Aorta (tissue), 5 donors: ENCODE measurements at places on chromosomes 2 and 18. TPM values are rescaled to one million over a fixed set of nuclear protein-coding genes. Genes with fewer than 3 reads are reported as not detected.

C2orf92 gene
- total RNA-seq: 10.3 TPM

OSR1 gene
- 79.1 TPM for total RNA-seq

CEBPZOS gene
- total RNA-seq: 24.9 TPM

DSG1 gene
- not detected for total RNA-seq

- H3K27ac ChIP-seq: no peak overlapping the region
- no peaks in the 10 kb centered on the region for H3K36me3 ChIP-seq
- no peak for DNase-seq
- no peaks in the 10 kb centered on the region for H3K27me3 ChIP-seq
Observed at GRCh38 chr2:65790676-65790935, 358.2 kb upstream of the SPRED2 start.

- H3K36me3 ChIP-seq: no peaks in the 10 kb centered on the region
- peaks cover 8% of the 10 kb centered on the region for H3K4me1 ChIP-seq
- no peak for DNase-seq
- no peak overlapping the region for H3K4me3 ChIP-seq
- no peak overlapping the region for H3K27ac ChIP-seq
Observed at GRCh38 chr2:160367887-160368286, 125.7 kb downstream of the RBMS1 start.

DNA sequence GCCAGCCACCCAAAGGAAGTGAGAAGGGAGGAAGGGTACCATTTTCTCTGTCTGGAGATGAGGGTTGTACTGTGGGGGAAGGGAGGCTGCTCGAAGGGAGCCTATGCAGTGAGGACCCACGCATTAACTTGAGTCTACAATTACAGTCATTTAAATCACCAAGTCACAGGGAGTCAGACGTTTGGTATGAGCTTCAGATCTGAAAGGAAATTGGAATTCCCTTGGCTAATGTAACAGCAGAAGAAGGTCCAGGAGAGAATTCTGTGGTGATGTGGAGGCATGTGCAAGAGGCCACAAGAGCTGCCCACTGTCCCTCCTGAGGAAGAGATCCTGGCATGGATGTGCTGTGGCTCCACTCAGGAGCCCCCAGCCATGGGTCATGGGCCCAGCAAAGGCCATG, 22.5 kb downstream of the DAPL1 start:
- no peak for DNase-seq
- H3K27ac ChIP-seq: no peak overlapping the region
- H3K4me1 ChIP-seq: no peaks in the 10 kb centered on the region
- H3K27me3 ChIP-seq: no peaks in the 10 kb centered on the region

GRCh38 chr2:183740241-183740640, 616.0 kb downstream of the NUP35 start:
- DNase-seq: no peak
- H3K4me1 ChIP-seq: no peaks in the 10 kb centered on the region
- no peaks in the 10 kb centered on the region for H3K27me3 ChIP-seq
- no peak overlapping the region for H3K4me3 ChIP-seq
- no peaks in the 10 kb centered on the region for H3K36me3 ChIP-seq

DNA sequence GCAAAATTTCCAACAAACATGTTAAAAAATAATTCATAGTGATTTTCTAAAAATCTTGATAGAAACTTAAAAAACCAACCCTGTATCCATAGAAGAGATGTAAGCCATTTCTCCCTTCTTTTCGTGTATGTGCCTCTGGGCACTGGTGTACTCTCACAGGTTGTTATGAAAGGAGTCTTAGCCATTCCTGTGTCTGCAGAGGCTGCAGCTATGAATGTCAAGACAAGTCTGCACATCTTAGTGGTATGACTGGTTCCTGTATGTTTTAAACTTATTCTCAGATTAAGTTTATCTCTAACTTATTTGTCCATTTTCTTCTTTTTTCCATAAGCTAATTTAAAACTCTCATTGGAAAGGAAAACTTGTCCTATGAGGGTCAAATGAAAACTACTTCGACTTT, 84.0 kb downstream of the DPP4 start:
- DNase-seq: no peak
- no peaks in the 10 kb centered on the region for H3K4me1 ChIP-seq
- H3K36me3 ChIP-seq: no peaks in the 10 kb centered on the region
- no peaks in the 10 kb centered on the region for H3K27me3 ChIP-seq
- H3K4me3 ChIP-seq: no peak overlapping the region
- H3K27ac ChIP-seq: no peak overlapping the region

DNA sequence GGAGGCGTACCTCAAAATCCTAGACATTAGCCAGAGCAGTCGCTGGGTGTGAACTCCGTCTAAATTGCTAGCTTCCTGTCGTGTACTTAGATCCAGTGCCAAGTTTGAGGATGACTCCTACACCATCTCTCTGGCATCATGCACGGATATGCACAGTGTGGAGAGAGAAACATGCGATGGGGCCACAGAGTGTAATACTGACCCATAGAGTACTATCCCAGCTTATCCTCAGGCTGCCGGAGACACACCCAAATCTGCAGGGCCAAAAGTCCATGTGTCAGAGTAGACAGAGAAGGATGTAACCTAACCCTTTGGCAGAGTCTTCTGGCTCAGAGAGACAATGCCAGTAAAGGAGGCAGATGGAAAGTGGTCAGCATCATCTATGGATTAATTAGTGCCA, 84.2 kb downstream of the ARL4C start:
- H3K4me3 ChIP-seq: no peak overlapping the region
- DNase-seq: no peak
- no peaks in the 10 kb centered on the region for H3K4me1 ChIP-seq
- no peaks in the 10 kb centered on the region for H3K36me3 ChIP-seq
- H3K27me3 ChIP-seq: no peaks in the 10 kb centered on the region

- DNase-seq: peak; percentile 76
- no peak overlapping the region for H3K27ac ChIP-seq
- no peaks in the 10 kb centered on the region for H3K4me1 ChIP-seq
Observed at GRCh38 chr18:23918395-23919032, 96.0 kb upstream of the TTC39C start.

DNA sequence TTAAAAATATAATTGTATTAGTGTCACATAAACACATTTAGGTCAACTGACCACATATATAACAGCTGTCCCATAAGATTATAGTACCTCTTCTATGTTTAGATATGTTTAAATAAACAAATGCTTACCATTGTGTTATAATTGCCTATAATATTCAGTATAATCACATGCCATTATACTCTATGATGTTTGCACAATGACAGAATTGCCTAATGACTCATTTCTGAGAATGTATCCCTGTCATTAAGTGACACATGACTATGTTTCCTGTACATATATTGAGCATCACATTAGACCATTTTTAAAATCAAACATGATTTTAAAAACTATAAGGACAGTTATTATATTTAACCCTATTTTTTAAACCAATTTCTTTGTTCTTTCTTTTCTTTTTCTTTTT, 89.8 kb downstream of the HS6ST1 start:
- H3K4me1 ChIP-seq: no peaks in the 10 kb centered on the region
- no peak overlapping the region for H3K27ac ChIP-seq
- no peak overlapping the region for H3K4me3 ChIP-seq
- no peaks in the 10 kb centered on the region for H3K36me3 ChIP-seq
- DNase-seq: no peak

GRCh38 chr2:100799686-100800085, 20.3 kb upstream of the NPAS2 start:
- H3K36me3 ChIP-seq: no peaks in the 10 kb centered on the region
- no peak overlapping the region for H3K4me3 ChIP-seq
- DNase-seq: no peak
- H3K27me3 ChIP-seq: no peaks in the 10 kb centered on the region
- H3K4me1 ChIP-seq: no peaks in the 10 kb centered on the region

DNA sequence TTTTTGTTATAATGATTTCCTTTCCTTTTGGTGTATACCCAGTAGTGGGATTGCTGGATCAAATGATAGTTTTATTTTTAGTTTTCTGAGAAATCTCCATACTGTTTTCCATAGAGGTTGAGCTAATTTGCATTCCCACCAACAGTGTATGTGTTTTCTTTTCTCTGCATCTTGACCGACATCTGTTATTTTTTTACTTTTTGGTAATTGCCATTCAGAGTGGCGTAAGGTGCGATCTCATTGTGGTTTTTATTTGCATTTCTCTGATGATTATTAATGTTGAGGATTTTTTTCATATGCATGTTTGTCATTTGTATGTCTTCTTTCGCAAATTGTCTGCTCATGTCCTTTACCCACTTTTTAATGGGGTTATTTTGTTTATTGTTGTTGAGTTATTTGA, 58.1 kb downstream of the ARHGAP25 start:
- H3K27me3 ChIP-seq: no peaks in the 10 kb centered on the region
- no peak overlapping the region for H3K4me3 ChIP-seq
- no peaks in the 10 kb centered on the region for H3K36me3 ChIP-seq
- H3K4me1 ChIP-seq: no peaks in the 10 kb centered on the region

DNA sequence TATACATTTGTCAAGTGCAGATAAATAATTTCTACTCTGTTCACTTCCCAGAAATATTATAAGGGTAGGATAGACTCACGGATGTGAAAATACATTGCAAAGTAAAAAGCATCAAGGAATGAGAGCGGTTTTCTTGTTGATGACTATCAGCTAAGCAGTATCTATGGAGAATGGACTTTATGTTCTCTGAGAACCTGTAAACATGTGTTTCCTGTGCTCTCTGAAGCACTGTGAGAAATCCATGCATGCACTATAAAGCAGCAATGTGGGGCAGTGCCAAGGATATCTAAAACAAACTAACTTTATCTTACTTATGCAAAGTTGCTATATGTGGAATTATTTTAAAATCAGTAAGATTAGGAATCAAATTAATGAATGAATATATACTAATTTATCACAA, 4.4 kb upstream of the SIGLEC15 start:
- DNase-seq: no peak
- no peak overlapping the region for H3K27ac ChIP-seq
- H3K27me3 ChIP-seq: no peaks in the 10 kb centered on the region
- no peaks in the 10 kb centered on the region for H3K4me1 ChIP-seq
- no peaks in the 10 kb centered on the region for H3K36me3 ChIP-seq

DNA sequence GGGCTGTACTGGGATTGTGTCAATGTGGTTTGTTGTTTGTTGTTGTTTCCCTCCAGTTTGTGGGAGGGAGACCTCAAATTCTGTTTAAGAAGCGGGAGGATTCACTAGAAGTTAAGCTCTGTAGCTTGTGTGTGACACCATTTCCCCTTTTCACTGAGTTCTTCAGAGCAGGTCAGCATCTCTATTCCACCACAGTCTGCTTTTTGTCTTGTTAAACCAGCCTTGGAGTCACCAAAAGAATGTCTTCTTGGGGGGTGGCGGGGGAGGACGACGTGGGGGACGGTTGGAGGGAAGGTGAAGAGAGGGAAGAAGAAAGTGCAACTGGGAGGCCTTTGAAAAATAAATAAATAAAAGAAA, 2.3 kb upstream of the BCL11A start:
- H3K27ac ChIP-seq: no peak overlapping the region
- DNase-seq: no peak
- no peaks in the 10 kb centered on the region for H3K36me3 ChIP-seq
- no peaks in the 10 kb centered on the region for H3K4me1 ChIP-seq
- H3K27me3 ChIP-seq: no peaks in the 10 kb centered on the region
- H3K4me3 ChIP-seq: no peak overlapping the region

DNA sequence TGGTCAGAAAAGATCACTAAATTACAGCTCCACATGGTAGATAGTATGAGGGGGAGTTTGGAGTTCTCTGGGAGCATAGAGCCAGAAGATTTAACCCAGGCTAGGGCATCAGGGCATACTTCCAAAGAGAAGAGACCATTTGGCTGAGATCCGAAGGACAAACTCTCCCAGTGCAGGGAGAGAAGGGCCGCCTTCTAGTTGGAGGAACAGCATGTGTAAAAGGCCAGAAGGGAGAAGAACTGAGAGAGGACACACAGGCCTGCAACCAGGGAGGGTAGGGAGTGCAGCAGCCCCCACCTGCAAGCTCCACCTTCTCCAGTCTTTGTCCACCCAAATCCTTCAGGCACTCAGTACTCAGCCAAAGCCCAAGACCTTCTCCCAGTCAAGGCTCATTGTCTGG, 182.0 kb downstream of the GFPT1 start:
- DNase-seq: no peak
- H3K27ac ChIP-seq: no peak overlapping the region
- H3K4me3 ChIP-seq: no peak overlapping the region
- H3K4me1 ChIP-seq: no peaks in the 10 kb centered on the region

GRCh38 chr18:74183130-74183529, 34.8 kb downstream of the TIMM21 start:
- no peaks in the 10 kb centered on the region for H3K36me3 ChIP-seq
- no peak for DNase-seq
- no peaks in the 10 kb centered on the region for H3K4me1 ChIP-seq
- H3K27ac ChIP-seq: no peak overlapping the region

- H3K27ac ChIP-seq: no peak overlapping the region
- no peaks in the 10 kb centered on the region for H3K36me3 ChIP-seq
- H3K27me3 ChIP-seq: no peaks in the 10 kb centered on the region
- H3K4me1 ChIP-seq: no peaks in the 10 kb centered on the region
- H3K4me3 ChIP-seq: no peak overlapping the region
Observed at GRCh38 chr18:22915337-22915736, 17.8 kb upstream of the RBBP8 start.

- no peaks in the 10 kb centered on the region for H3K27me3 ChIP-seq
- no peak for DNase-seq
- no peak overlapping the region for H3K4me3 ChIP-seq
- H3K4me1 ChIP-seq: no peaks in the 10 kb centered on the region
- no peak overlapping the region for H3K27ac ChIP-seq
- no peaks in the 10 kb centered on the region for H3K36me3 ChIP-seq
Observed at GRCh38 chr18:73948084-73948483, 199.6 kb downstream of the FBXO15 start.

- no peaks in the 10 kb centered on the region for H3K36me3 ChIP-seq
- no peaks in the 10 kb centered on the region for H3K27me3 ChIP-seq
- no peak overlapping the region for H3K4me3 ChIP-seq
- H3K27ac ChIP-seq: no peak overlapping the region
- no peaks in the 10 kb centered on the region for H3K4me1 ChIP-seq
- DNase-seq: no peak
Observed at GRCh38 chr2:114368705-114369104, 73.7 kb upstream of the DPP10 start.

GRCh38 chr2:37573451-37574388, 97.7 kb downstream of the CDC42EP3 start:
- H3K27ac ChIP-seq: no peak overlapping the region
- H3K36me3 ChIP-seq: no peaks in the 10 kb centered on the region
- H3K4me3 ChIP-seq: no peak overlapping the region
- peaks cover 2% of the 10 kb centered on the region for H3K4me1 ChIP-seq
- DNase-seq: no peak

DNA sequence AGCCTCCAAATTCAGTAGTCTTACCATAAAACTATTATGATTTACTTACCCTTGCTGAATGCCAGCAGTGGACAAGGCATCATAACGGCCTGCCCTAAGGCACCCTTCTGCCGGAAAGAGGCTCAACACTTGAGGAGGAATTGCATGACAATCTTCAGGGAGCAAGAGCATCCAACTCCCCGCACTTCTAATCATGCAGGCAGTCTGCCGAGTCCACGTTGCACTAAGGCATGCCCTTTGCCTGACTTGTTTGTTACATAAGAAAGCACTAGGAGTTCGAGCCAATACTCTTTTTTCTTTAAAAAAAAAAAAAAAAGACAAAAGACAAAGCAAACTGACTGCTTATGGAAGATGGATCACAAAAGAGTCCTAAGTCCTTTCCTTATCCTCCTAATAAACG, 17.9 kb upstream of the SPTBN1 start:
- H3K36me3 ChIP-seq: no peaks in the 10 kb centered on the region
- no peaks in the 10 kb centered on the region for H3K27me3 ChIP-seq
- no peak for DNase-seq
- H3K4me1 ChIP-seq: peaks cover 5% of the 10 kb centered on the region
